ENCODE measurements at places on chromosomes 16 and 17. TPM values are rescaled to one million over a fixed set of nuclear protein-coding genes. Genes with fewer than 3 reads are reported as not detected.
A peak's percentile ranks its signal among the peaks of the same experiment; 100 is the strongest.

DNA sequence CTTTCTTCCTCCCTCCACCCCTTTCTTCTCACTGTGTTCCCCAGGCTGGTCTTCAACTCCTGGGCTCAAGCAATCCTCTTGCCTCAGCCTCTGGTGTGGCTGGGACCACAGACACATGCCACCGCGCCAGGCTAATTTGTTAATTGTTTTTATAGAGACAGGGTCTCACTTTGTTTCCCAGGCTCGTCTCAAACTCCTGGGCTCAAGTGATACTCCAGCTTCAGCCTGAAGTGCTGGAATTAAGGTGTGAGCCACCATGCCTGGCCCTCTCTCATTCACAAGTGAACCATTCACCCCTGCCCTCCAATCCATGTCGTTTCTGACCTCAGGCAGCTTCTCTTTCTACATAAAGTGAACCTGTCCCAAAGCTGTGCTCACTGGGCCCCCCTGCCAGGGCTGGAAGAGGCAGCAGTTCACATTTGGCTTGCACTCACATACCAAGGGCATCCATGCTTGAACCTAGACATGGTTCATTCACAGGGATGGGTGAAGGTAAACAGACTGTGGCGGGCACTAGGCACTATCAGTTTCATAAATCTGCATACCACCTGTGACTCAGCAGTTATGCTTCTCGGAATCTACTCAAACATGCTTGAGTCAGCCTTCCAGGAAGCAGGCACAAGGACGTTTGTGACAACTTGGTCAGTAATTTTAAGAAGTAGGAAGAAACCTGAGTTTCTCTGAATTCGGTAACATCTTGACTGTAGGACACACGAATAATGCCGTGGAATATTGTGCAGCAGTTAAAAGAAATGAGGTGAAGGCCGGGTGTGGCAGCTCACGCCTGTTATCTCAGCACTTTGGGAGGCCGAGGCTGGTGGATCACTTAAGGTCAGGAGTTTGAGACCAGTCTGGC is 6.0 kb upstream of the RNF213 start:
- DNase-seq, result no peak

Gene PDILT
- not detected for polyA plus RNA-seq

DNA sequence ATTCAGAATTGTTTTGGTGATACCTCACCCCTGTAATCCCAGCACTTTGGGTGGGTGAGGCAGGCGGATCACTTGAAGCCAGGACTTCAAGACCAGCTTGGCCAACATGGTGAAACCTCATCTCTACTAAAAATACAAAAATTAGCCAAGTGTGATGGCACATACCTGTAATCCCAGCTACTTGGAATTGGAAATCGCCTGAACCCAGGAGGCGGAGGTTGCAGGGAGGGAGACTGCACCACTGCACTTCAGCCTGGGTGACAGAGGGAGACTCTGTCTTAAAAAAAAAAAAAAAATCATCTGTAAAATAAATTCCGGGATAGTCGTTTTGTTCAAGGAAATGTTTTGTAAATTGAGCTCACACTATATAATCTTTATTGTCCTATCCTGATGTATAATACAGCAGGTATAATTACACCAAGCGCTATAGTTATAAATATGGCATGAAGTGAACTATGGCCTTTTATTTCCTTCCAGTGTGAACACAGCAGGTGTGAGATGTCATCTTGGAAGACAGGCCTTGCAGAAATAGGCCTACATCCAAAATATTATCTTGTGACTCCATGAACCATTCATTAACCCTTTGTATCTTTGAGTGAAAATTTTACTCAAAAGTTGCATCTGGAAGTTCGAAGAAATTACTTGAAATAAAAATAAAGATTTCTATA is 25.4 kb downstream of the PLA2G10 start:
- no peak for DNase-seq

DNA sequence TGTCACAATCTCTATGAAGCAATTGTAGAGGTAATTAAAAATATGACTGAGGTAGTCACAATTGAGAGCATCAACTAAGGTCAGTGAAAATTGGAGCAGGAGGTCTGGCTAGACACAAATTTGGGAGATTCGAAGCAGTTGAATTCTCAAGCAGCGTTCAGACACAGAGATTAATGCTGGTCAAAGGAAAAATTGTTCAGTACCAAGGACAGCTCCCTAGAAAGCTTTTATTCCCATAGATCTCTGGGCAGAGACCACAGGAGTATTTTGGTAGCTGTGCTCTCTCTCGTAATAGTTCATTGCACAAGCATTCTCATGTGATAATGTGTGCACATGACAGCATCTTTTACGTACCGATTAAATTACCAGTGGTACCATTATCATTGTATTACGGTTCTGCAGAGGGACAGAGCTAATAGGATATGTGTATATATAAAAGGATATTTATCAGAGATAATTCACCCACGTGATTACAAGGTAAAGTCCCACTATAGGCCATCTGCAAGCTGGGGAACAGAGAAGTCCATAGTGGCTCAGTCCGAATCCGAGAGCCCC is 387.5 kb upstream of the HSBP1 start:
- peak; percentile 19 for DNase-seq

Gene FNDC8
- not detected for polyA plus RNA-seq

Gene FZD2
- polyA plus RNA-seq, result 13.9 TPM

Gene ACAP1
- 13.6 TPM for polyA plus RNA-seq
